ENCODE measurements at places on chromosomes 2 and 18.

- no peak for DNase-seq
These were observed 155.7 kb downstream of the MTCL1 start for GRCh38 chr18:8860845-8861642.

GRCh38 chr18:61876899-61877298 is 15.9 kb downstream of the RNF152 start:
- no peak for DNase-seq

DNA sequence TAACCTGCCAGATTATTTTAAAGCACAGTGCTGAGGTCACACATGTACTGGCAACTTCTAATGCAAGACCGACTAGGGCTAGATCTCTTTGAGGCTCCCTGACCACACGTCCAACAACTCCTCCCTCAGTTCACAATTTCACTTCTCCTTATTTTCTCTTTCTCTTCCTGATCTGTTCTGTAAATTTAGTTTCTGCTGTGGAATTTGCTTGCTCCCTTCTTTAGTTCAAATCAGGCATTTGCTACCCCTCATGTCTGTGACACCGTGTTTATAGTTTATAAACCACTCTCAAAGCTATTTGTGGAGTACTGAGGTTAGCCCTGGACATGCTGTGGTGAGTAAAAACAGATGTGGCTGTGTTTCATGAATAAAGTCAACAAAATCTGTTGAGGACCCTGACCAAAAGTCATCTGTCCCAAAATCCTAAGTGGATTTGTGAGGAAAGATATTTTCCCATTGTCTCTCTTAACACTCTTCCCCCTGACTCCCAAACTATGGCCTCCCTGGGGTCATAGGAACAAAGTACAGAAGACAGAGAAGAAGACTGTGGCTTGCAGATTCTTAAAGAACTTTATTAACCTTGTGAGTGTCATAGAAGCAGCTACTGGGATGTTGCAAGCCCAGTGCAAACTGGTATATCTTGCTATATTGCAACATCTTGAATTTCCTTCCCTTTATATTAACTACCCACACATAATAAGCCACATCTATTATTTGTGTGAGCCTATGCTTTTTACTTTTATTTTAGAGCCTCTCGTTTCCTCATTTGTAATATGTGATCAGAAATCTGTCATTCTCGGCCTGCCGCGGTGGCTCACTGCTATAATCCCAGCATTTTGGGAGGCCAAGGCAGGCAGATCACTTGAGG is 3.5 kb upstream of the NAGK start:
- DNase-seq: no peak

DNA sequence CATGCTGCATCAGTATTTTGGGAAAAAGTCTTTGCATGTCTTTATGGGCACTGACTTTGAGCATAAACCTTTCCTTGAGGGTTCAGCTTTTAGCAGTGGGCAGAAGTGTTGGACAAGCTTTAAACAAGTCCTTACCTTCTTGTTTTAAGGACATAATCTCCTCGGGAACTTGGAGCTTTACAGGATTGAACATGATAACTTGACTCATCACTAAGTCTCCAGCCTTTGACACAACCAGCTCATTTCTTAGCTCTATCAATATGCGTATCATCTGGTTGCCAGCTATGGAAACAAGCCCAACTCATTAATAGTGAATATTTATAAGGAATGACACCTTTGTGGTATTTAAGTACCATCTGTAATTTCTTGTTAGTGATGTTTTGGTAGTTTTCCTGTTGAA is 21.0 kb upstream of the RAB27B start:
- no peak for DNase-seq

DNA sequence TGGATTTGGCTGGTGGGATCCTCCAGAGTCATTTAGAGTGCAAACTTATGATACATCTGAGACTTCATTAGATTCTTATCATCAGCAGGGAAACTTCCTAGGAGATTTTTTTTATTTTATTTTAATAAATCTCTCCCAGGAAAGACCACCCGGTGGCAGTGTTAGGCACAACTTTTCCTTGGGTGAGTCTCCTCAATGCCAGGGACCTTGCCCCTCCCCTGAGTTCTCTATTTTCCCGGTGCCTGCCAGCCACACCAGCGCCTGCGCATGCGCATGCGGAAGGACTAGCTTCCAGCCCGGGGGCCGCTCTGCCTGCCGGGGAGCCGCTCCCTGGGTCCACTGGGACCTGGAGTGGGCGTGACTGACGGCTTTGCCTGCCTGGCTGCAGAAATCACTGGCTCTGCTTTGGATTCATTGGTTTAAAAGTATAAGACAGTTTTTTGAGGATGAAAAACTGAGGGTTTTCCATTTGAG is 86.6 kb downstream of the TMEM182 start:
- no peak for DNase-seq

DNA sequence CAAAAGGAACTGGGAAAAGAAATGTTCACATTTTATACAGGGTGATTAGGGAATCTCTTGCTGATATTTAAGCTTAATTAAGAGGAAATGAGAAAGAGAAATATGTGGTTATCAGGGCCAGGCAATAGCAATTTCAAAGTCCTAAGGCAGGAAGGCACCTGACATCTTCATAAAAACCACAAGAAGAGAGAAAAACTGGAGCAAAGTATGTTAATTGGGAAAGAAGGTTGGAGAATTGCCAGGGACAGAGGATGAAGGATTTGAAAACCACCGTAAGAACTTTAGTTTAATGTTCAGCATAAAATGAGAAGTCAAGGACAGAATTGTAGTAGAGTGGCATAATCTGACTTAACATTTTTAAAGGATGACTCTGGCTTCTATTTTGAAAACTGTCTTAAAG is 691.8 kb upstream of the NRXN1 start:
- DNase-seq: no peak

DNA sequence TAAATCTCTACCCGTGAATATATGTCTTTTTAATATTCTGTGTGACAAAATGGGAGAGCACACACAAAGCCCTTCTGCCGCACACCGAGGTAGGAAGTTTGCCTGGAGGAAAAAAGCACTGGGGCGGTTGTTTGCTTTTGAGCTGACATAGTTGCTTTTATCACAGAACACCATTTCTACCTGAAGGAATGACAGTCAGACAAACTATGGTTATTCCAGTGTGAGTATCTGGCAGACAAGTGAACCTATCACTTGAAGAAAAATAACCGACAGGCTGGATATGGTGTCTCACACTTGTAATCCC is 67.6 kb upstream of the SERTAD2 start:
- no peak for DNase-seq

- no peak for DNase-seq
These were observed 469.5 kb upstream of the SALL3 start for GRCh38 chr18:78510091-78510490.

- DNase-seq: peak; percentile 32
These were observed 1.4 kb downstream of the STARD7 start for GRCh38 chr2:96207073-96207773.

DNA sequence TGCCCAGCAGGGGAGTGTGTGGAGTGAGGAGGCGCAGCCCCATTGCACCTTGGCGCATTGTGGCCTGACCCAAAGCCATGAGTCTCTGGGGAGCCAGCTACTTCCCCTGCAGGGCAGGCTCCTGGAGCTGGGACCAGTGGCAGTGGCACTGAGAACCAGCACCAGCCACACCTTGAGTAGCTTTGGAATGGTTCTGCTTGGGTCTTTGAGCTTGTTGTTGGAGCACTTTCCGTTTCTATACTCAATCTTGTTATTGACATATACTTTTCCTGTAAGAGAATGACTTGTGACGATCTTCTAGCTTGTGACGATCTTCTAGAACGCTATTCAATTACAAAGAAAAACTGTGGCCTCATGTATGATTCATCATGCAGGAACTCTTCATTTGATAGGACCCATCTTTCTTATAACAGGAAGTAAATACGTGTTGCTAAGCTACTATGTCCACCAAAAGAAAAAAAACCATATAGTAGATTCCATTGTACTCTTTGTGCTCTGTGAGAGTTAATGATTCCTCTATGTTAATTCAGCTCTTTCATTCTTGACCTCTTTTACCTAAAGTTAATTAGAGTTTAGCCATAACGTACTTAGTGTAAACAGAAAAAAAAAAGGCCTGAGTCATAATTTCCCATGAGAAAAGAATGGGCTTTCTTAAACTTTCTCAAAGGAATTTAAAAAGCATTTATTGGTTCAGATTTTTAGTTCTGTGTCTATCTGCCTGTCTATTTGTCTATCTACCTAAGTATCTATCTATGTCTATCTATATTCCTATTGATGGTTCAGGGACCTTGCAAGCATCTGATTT is 113.1 kb downstream of the GATA6 start:
- peak; percentile 91 for DNase-seq

DNA sequence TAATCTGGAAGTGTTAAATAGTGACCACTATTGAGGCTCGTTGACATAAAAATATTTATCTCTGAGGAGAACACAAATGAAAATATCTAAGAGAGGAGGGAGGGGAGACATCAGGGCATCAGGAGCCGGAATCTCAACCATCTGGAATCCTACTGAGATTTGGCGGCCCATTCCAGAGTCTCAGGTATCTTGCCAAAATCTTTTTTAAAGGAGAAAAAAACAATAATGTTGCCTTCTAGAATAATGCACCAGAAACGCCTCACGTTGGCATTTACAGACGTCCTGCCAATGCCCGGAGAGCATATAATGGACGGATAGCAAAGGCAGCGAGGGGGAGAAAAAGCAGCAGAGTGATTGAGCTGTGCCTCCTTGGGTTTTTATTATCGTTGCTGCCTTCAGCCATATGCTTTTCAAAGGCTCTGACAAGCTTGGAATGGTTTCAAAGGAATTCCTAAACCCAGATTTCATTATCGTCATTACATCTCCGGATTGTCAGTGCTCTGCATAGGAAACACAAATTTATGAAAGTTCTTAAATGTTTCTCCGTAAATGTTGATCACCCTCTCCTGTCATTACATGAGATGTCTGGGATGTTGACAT is 30.9 kb upstream of the EGR4 start:
- no peak for DNase-seq

DNA sequence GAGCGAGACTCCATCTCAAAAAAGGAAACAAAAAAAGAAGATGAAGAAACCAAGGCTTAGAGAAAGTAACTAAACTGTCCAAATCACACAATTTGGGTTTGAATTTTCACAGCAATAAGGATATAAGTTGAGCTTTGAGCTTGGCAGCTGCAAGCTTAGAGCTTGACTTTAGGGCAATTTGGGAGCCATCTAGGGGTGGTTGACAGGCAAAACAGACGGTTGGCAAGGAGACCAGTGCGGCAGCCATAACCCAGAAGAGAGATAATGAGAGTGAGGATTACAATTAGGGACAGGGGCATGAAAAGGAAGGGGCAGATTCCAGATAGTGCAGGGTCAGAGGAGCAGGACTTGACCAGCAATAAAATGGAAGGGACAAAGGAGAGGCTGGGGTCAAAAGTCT is 382.2 kb upstream of the HNRNPA3 start:
- no peak for DNase-seq

GRCh38 chr2:203061346-203061745 is 46.7 kb downstream of the NBEAL1 start:
- no peak for DNase-seq

GRCh38 chr2:216110620-216111019 is 1.5 kb downstream of the XRCC5 start:
- DNase-seq: no peak

- no peak for DNase-seq
These were observed 249.7 kb downstream of the ETAA1 start for GRCh38 chr2:67646714-67647333.

DNA sequence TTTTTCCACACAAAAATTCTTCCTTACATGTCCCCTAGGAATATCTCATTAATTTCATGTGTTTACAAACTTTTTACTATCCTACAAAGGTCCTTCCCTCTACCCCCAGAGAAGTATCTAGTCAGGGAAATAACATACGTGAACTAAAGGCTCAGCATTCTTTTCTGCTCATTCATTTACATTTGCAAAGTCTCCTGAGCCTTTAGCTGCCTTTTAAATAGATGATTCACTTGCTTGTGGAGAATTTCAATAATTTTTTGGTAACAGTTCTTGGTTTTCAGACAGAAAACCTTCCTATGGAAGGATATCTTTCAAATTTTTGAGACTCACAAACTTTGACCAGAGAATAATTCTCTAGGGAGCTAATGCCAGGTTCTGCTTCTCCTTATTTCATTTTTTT is 81.5 kb upstream of the RMDN2 start:
- DNase-seq: no peak

- DNase-seq: peak; percentile 63
These were observed 418.2 kb upstream of the HS6ST1 start for GRCh38 chr2:128736689-128737545.

DNA sequence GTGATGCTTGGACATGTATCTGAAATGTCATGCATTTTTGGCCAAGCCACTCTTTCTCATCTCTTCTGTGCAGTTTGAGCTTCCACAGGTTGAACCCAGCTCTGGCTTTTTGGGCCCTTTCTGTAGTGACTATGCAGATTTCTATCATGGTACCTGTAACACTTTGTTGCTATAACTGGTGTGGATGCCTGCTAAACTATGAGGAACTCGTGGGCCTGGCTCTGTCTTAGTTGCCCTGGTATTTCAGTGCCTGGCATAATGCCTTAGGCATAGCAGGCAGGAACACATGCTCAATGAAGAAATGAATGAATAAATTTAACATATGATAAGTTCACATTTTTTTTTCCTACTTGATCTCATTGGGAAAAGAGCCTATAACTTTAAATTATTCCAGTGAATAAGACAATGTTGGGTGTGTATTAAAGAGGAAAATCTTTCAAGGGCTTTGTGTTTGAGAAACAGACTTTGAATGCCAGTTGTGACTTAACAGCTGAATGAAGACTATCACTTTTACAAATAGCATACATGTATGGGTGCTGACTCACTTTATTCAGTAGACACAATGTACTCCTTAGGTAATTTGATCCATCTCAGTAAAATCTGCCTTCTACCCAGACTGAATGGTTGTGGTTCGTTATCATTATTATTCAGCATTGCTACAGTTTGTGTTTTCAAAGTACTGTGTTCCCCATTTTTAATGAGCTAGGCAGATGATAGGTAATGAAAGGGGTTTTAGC is 86.4 kb upstream of the MAP4K3 start:
- peak; percentile 67 for DNase-seq

GRCh38 chr2:191465766-191466420 is 212.0 kb upstream of the NABP1 start:
- peak; percentile 18 for DNase-seq

- DNase-seq: no peak
These were observed 67.1 kb downstream of the PXDN start for GRCh38 chr2:1676913-1677820.

DNA sequence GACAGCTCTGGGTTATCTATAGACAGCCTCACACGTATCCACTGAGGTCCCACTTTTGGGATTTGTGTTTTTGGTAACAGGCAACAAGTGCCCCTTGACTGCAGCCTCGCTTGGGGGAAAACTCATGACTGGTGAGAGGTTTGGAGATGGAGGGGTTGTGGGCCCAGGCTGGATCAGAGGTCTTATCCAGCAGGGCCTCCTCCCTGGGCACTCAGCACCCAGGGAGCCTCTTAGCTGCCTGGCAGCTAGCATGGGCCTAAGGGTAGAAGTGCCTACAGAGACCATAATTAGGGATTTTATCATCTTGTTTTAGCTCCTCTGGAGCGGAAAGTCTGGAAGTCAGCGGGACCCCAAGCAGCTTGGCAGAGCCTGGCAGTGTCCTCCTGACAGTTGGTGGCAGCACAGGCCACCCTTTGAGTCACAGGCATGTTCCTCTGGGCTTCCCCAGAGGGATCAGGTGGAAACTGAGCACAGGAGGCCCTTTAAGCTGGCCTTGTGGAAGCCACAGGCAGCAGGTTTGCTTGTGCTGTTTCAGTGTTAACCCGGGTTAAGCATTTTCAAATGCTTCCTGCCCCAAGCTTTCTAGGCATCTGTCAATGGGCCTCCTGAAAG is 143.1 kb downstream of the KCTD1 start:
- DNase-seq: peak; percentile 27

- DNase-seq: no peak
These were observed 153.7 kb downstream of the DDX1 start for GRCh38 chr2:15745350-15745749.
